ENCODE measurements at places on chromosomes 7 and 10.

- no peak for DNase-seq
These were observed 3.6 kb upstream of the TBX20 start for GRCh38 chr7:35257251-35258124.

DNA sequence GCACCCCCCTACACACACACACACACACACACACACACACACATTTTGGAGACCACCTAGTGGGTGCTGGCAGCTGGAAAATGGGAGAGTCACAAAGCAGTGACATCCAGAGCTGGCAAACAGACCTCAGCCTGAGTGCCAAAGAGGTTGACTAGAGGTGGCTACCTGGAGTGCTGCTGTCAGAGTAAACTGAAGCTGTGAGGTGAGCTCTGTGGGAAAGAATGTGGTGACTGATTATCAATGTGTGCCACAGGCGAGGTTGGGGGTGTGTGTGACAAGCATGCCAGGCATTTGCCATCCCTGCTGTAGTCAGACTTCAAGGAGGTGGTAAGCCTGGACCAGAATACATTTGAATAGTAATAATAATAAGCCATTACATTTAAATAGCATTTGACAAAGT, 120.6 kb downstream of the SLIT1 start:
- no peak for DNase-seq

DNA sequence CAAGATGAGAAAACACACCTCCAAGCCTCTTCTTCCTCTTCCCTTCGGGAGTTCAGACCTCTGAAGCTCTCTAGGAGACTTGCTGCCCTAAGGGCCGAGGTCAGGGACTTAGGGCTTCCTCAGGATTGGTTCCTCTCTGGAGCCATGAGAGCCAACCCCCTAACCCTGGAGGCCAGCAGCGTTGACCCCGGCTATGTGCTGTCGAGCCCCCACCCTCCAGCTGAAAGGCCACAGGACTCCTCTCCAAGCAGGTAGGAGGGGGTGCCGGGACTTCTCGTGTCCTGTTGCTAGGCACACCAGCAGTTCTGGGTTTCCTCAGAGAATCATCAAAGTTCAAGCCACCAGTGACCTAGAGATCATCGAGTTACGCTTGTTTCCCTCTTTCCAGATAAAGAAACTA, 87.4 kb downstream of the ARHGAP22 start:
- DNase-seq, result peak; percentile 47

DNA sequence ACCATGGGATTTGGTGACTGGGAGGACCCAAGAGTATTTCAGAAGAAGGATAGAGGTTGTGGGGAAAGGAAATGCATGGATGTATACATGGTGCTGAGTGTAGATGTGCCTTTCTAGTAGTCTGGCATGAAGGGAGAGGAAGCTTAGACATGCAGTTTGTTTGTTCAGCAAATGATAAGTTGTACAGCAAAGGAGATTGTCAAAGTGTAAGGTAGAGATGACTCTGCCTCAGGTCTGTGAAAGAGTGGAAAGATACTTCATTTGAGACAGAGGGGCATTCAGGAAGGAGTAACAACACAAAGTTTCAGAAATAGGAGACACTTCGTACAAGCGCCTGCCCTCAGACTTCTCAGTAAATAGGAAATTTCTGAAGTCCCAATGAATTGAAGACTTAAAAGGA, 152.3 kb downstream of the CELF2 start:
- no peak for DNase-seq

DNA sequence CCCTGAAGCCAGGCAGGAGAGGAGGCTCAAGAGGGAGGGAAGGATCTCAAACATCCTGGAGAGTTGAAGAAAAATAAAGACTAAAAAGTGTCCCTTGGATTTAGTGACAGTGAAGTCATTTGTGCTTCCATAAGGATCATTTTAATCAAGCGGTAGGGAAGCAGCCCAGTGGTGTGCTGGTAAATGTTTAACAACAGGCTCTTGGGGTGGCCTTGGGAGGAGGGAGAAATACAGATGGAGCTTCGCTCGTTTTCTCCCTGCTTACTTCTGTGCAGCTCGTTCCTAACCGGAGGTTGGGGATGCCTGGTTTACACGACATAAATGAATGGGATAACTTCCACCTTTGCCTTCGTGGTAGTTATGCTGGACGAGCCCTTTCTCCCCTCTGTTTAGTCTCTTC, 140.0 kb downstream of the CAMK1D start:
- DNase-seq, result no peak

DNA sequence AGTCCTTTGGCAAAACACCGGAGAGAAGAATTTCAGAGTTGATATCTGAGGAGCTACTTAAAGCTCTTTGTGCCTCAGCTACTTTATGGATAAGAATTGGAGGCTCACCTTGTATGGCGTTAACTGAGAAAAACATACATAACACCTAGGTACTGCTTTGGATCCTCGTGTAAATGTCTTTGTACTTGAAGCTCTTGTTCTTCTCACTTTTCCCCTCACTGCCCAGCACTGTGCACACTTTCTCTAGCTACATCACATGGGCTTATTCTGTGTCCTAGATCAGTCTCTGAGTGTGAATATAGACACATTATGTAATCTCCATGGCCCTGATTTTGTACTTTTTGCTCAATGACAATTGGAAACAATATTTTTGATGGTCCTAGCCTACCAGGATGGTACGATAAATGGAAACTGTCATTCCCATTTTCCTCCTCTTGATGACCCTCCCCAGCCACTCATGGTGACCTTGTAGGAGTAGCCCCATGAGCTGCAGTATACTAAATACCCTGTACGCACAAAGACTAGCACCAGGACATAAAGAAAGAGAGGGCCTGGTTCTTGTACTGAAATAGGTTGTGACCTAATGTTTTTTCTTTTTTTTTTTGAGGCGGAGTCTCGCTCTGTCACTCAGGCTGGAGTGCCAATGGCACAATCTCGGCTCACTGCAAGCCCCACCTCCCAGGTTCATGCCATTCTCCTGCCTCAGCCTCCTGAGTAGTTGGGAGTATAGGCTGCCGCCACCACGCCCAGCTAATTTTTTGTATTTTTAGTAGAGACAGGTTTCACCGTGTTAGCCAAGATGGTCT, 22.1 kb downstream of the STAMBPL1 start:
- DNase-seq, result no peak

- DNase-seq, result peak; percentile 86
These were observed 13.2 kb upstream of the TRA2A start for GRCh38 chr7:23544913-23545354.

- no peak for DNase-seq
These were observed 356.6 kb downstream of the PAXIP1 start for GRCh38 chr7:154646126-154647013.

- DNase-seq, result peak; percentile 70
These were observed 42.5 kb upstream of the LRGUK start for GRCh38 chr7:134084488-134085144.

- DNase-seq, result no peak
These were observed 23.6 kb downstream of the HECW1 start for GRCh38 chr7:43136064-43136463.

GRCh38 chr7:136146925-136147324, 169.8 kb upstream of the MTPN start:
- no peak for DNase-seq

- no peak for DNase-seq
These were observed 207.7 kb downstream of the MAGI2 start for GRCh38 chr7:79245623-79246249.

GRCh38 chr10:71260622-71261325, 48.4 kb downstream of the UNC5B start:
- DNase-seq, result no peak

- DNase-seq, result no peak
These were observed 18.0 kb upstream of the SPOCK2 start for GRCh38 chr10:72106154-72106849.

DNA sequence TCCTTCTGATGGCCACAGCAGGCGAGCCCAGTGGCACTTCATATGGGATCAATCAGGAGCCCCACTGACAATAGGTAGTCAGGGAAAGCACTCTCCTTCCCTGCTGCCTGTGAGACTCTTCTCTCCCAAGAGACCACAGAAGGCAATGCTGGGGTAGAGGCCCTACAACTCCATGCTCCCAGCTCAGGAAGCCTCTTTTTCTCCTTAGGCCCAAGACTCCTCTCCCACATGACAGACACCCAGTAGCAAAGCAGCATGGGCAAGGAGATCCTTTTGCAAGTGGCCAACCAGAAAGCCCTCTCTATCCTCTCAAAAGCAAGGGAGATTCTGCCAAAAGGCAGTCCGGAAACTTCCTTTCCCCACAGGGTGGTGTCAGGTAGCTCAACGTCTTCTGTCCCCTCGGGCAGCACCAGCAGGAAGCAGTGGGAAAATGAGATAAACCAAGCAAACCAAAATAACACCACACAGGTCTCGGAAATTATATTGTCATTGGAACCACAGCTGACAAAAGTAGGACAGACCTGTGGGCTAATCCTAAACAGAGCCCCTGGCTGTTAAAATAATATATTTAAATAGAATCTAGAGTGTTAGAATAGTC, 172.7 kb upstream of the GDF10 start:
- DNase-seq, result no peak

GRCh38 chr10:96500519-96500918, 13.2 kb downstream of the TLL2 start:
- DNase-seq, result no peak

DNA sequence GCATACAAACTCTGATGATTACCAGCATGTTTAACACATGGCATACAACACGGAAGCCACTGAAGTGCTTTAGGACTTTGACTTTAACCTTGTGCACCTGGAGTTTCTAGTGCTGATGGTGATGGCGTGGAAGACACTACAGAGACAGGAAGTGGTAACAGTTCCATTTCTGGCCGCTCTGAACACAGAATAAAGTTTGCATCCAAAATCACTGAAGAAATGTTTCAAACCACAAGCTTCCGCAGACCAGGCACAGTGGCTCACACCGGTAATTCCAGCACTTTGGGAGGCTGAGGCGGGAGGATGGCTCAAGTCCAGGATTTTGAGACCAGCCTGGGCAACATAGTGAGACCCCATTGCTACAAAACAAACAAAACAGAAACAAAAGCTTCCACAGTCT, 40.3 kb upstream of the TNPO3 start:
- no peak for DNase-seq

- DNase-seq, result no peak
These were observed 30.4 kb upstream of the JAZF1 start for GRCh38 chr7:28211006-28211405.

DNA sequence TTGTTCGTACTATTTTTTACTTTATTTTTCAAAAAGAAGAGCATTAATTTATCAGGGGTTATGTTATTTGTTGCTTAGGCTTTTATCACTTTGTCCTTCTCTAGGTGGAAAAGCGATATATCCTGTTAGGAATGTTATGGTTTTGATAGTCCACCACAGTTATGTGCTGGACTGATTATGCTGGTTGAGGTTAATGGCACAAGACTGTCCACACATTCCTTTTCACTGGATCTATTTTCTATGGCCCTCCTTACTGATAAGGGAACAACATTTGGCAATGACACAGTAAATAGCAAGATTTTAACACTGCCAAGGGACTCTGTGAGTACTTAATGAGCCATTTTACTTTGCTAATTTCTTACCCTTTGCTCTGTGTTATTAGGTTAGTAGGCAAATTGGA, 1212.3 kb downstream of the NXPH1 start:
- no peak for DNase-seq

GRCh38 chr10:30821994-30822692, 192.6 kb upstream of the LYZL2 start:
- no peak for DNase-seq

GRCh38 chr7:93382362-93382761, 150.2 kb downstream of the VPS50 start:
- no peak for DNase-seq

DNA sequence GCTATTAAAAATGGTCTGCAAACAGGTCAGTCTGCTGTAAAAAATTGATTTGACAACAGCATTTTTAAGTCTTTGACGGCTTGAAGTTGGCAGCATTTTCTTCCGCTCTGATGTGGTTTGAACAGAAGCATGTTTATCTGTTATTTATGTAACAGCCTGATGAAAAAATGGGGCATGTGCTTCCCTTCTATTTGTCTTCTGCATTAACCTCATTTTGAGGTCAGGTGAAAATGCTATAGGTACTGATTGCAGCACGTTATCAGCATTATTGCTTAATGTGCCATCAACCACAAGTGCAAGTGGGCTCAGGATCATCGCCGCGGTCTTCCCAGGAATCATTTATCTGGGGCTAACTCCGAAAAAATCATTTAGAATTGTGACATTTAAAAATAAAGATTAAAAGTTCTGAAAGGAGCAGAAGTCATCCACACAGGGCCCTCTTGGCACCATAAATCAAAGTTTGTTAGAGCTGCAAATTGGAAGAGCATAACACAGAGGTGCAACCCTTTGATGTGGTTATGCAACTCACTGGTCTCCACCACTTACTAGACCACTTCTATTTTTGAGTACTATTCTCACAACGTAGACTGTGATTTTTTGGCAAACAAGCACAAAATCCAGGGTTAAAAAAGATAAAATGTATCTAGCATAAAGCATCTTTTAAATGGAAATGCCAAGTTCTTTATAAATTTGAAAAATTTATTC, 307.7 kb downstream of the MDFIC start:
- DNase-seq, result no peak

DNA sequence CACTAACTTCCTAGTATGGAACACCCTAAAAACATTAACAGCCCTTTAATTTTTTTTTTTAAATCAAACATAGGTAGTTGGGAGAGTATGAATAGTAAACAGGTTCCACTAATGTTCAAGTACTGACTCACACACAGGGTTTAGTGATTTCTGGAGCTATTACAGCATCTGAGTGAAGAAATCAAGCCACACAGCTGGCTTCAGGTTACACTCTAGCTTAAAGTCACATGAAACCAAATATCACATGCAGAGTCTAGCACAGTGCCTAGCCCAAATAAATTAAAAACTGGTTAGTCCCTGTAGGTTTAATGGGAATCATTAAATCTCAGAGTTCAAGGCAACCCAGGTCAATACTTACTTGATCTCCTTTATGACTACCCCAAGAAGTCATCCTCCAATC, 11.6 kb downstream of the PANK1 start:
- peak; percentile 13 for DNase-seq

All from Kasumi-1 (cell line).